Epithelial cell of umbilical artery (primary cell): ENCODE measurements at places on chromosomes 6 and 20. TPM values are rescaled to one million over a fixed set of nuclear protein-coding genes. Genes with fewer than 3 reads are reported as not detected.

The TAAR2 gene
- total RNA-seq, result not detected in 2 replicates

The C6orf58 gene
- not detected in 2 replicates for total RNA-seq

The DAAM2 gene
- under 0.01 TPM in 1 of 2 replicates, not detected in the other for total RNA-seq

The TMEM74B gene
- total RNA-seq, result 0.32 TPM in 1 of 2 replicates, not detected in the other

The DACT2 gene
- total RNA-seq, result not detected in 2 replicates

The PDYN gene
- not detected in 2 replicates for total RNA-seq

The BMP2 gene
- total RNA-seq, result 10.2 and 15.6 TPM in 2 replicates

The OR2B2 gene
- total RNA-seq, result not detected in 2 replicates

The ISM1 gene
- not detected in 2 replicates for total RNA-seq

The CEP85L gene
- total RNA-seq, result 7.8 and 14.4 TPM in 2 replicates
